RWPE2 (cell line): ENCODE measurements at places on chromosomes 7 and 10.

DNA sequence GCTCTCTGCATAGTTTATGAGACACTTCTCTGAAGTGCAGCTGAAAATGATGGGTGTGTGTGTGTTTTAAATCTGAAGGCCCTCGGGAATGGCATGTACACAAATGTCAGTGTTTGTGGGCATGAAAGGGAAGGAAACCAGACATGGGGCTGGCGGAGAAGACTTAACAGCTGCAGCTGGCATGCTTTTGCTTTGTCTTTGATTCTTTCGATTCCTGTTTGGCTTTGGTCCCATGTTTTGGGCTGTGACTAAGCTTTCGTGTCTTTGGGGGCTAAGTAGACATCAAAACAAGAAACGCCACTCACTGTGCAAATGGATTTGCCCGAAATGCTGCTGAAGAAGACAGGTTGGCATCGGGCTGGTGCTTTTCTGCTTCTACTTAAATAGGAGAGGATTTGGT, 179.3 kb downstream of the PFKFB3 start:
- no peaks in the 10 kb centered on the region for H3K27me3 ChIP-seq
- no peaks in the 10 kb centered on the region for H3K36me3 ChIP-seq
- no peak overlapping the region for H3K27ac ChIP-seq
- H3K4me1 ChIP-seq = no peaks in the 10 kb centered on the region

DNA sequence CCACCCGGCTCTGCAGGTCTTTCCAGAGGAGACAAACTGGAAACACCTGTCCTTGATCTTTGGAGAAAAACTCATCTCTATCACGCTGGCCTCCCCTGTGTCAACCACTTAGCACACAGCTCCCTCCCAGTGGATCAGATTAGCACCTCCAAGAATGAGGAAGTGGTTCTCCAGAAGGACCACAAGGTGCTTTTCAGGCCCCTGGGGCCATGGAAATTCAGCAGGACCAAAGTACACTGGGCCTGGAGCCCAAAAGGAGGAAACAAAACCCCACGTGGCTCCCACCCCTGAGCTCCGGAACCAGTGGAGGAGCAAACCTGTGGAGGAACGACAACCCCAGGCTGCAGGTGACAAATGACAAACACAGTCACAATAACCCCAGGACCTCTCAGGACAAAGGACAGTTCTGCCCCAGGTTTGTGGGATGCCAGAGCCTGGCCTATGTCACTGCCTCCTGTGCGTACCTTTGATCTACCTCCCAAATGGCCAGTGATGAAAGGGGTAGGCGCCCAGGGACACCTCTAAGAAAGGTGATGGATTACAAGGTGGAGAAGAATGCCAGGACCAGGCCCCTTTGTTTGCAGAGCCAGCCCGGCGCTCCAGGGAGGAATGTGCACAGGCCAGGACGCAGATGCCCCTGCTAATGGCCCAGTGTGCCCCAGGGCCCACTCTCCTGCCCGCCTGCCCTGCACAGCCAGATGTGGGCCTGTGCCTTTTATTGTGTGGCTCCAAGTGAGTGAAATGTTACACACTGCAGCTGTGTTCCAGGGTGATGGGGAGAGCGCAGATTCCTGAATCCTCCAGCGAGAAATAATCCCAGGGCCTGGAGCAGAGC, 5.7 kb downstream of the TNS3 start:
- DNase-seq = no peak
- H3K27ac ChIP-seq = peak overlapping the region; percentile 88
- H3K27me3 ChIP-seq = no peaks in the 10 kb centered on the region
- H3K4me1 ChIP-seq = peaks cover 74% of the 10 kb centered on the region

- H3K4me1 ChIP-seq = peaks cover 3% of the 10 kb centered on the region
- H3K27me3 ChIP-seq = no peaks in the 10 kb centered on the region
- H3K27ac ChIP-seq = no peak overlapping the region
- H3K36me3 ChIP-seq = no peaks in the 10 kb centered on the region
- no peak overlapping the region for H3K4me3 ChIP-seq
- no peak for DNase-seq
These were observed 78.1 kb upstream of the HABP2 start for GRCh38 chr10:113474752-113475151.

- no peaks in the 10 kb centered on the region for H3K36me3 ChIP-seq
- no peaks in the 10 kb centered on the region for H3K27me3 ChIP-seq
- H3K4me3 ChIP-seq = no peak overlapping the region
- no peak overlapping the region for H3K27ac ChIP-seq
These were observed 29.9 kb downstream of the ADRB1 start for GRCh38 chr10:114073395-114074186.

DNA sequence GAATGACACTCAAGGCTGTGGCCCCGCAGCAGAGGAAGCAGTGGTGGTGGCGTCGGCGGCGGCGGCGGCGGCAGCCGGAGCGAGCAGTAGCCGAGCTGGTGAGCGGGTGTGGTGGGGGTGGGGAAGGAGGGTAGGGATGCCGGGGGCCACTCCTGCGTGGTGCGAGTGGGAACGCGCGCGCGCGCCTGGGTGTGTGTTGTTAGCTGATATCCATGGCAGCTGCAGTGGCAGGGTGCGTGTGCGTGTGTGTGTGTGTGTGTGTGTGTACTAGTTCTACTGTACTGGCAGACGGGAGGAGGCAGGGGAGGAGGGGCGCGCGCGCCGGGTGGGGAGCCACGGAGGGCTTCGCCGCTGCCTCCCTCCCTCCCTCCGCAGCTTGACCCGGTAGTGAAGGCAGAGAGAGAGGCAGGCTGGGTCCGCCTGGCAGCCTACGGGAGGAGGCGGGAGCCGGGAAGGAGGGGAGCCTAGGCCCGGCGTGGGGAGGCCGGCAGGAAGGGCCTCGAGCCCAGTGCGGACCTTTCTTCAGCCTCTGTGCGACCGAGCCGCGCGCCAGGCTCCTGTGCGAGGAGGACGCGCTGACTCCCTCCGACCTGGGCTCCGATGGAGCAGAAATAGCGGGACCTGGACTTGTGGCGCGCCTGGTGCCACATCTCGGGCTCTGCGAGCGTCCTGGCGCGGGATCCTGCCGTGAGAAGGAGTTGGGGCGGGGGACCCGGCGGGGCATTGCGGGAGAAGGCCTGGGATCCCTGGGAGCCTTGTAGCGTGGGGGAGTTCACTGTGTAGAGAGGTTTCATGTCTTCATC, at the start of gene MAGI2:
Gene MAGI2 (minus strand): TSS at position 110 of the 803 bp plus-strand sequence. CDS start 347 bp downstream, outside the sequence.
- H3K27ac ChIP-seq = no peak within 1 kb of the TSS
- peak within 1 kb of the TSS; percentile 42 for H3K4me3 ChIP-seq
- no peaks in the 10 kb centered on the region for H3K36me3 ChIP-seq
- H3K27me3 ChIP-seq = peaks cover 5% of the 10 kb centered on the region
- peak; percentile 41 for DNase-seq
- peaks cover 6% of the 10 kb centered on the region for H3K4me1 ChIP-seq

DNA sequence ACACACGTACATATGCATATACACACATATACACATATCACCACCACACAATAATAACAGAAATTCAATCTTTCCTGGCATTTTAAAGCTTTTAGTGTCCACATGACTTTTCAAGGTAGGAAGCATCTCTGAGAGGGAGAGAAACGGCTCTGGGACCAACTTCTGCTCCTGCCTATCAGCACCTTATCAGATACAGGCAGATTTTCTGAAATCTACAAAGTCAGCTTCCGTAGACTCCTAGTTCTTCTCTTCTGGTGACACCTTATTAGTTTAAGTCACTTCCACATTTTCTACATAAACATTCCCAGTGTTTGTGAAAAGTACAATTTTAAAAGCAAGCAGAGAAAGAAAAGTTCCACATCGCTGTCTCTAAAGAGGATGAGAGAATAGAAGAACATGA, 74.5 kb downstream of the ZNF22 start:
- no peak overlapping the region for H3K4me3 ChIP-seq
- no peaks in the 10 kb centered on the region for H3K4me1 ChIP-seq
- H3K27ac ChIP-seq = no peak overlapping the region
- H3K27me3 ChIP-seq = no peaks in the 10 kb centered on the region

GRCh38 chr10:18689498-18689897, 30.3 kb downstream of the ARL5B start:
- H3K4me1 ChIP-seq = peaks cover 3% of the 10 kb centered on the region
- H3K4me3 ChIP-seq = no peak overlapping the region
- DNase-seq = no peak
- no peak overlapping the region for H3K27ac ChIP-seq
- no peaks in the 10 kb centered on the region for H3K36me3 ChIP-seq

- H3K4me3 ChIP-seq = no peak overlapping the region
- H3K4me1 ChIP-seq = peaks cover 15% of the 10 kb centered on the region
These were observed 122.5 kb downstream of the KIAA1217 start for GRCh38 chr10:24331457-24331856.

DNA sequence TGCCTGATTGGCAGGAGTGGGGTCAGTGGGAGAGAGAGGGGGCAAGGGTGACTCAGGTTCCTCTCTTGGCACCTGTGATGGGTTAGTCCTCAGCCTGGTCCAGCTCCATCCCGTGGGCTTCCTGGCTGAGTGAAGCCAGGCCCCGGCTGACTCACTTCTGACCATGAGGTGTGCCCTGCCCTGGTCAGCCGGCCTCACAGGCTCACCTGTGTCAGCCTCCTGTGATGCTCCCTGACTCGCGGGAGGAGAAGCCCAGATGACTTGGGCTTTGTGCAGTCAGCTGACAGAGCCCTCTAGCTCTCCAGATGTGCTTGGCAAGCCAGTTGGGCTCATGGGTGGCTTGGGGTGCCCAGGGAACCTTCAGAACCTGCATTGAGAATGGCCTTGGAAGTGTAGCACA, 16.0 kb upstream of the PPIF start:
- peaks cover 32% of the 10 kb centered on the region for H3K4me1 ChIP-seq
- no peak overlapping the region for H3K27ac ChIP-seq
- no peaks in the 10 kb centered on the region for H3K27me3 ChIP-seq
- H3K36me3 ChIP-seq = no peaks in the 10 kb centered on the region

- H3K4me3 ChIP-seq = no peak overlapping the region
- H3K27me3 ChIP-seq = no peaks in the 10 kb centered on the region
- no peak overlapping the region for H3K27ac ChIP-seq
- no peak for DNase-seq
- H3K4me1 ChIP-seq = peaks cover 14% of the 10 kb centered on the region
These were observed 110.1 kb downstream of the DOCK1 start for GRCh38 chr10:127015373-127015772.

GRCh38 chr10:11858093-11858492, 34.9 kb downstream of the PROSER2 start:
- no peak overlapping the region for H3K27ac ChIP-seq
- H3K4me1 ChIP-seq = peaks cover 3% of the 10 kb centered on the region
- H3K27me3 ChIP-seq = no peaks in the 10 kb centered on the region
- no peak for DNase-seq

DNA sequence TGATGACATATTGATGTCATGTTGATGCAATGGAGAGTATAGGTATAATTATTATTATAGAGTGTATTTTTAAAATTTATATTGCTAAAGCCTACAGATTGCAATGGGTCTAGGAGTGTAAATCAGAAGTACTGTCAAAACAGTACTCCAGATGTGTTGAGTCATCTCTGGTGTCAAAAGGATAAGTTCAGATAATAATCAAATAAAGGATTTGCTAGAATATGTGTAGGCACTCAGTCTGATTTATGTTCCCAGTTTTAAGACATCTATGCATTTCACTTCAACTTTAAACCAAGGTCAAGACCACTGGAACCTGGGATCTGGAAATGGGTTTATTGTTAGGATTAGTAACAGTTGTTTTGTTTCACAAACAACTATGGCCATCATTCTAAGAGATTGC, 342.3 kb upstream of the BMPER start:
- no peaks in the 10 kb centered on the region for H3K4me1 ChIP-seq
- no peaks in the 10 kb centered on the region for H3K27me3 ChIP-seq
- H3K4me3 ChIP-seq = no peak overlapping the region
- no peak overlapping the region for H3K27ac ChIP-seq

- no peaks in the 10 kb centered on the region for H3K36me3 ChIP-seq
- peak; percentile 78 for DNase-seq
- H3K27ac ChIP-seq = peak overlapping the region; percentile 74
- no peak overlapping the region for H3K4me3 ChIP-seq
- no peaks in the 10 kb centered on the region for H3K27me3 ChIP-seq
- peaks cover 29% of the 10 kb centered on the region for H3K4me1 ChIP-seq
These were observed 126.2 kb downstream of the PRPF18 start for GRCh38 chr10:13712837-13713581.

- peaks cover 6% of the 10 kb centered on the region for H3K36me3 ChIP-seq
- H3K27ac ChIP-seq = no peak overlapping the region
- DNase-seq = no peak
- H3K4me3 ChIP-seq = no peak overlapping the region
- H3K27me3 ChIP-seq = no peaks in the 10 kb centered on the region
These were observed 154.2 kb downstream of the LCOR start for GRCh38 chr10:96986200-96986856.

GRCh38 chr10:132302421-132303310, 5.1 kb downstream of the STK32C start:
- H3K4me1 ChIP-seq = no peaks in the 10 kb centered on the region
- no peaks in the 10 kb centered on the region for H3K36me3 ChIP-seq
- DNase-seq = no peak
- peaks cover 15% of the 10 kb centered on the region for H3K27me3 ChIP-seq
